ENCODE measurements at places on chromosomes 12 and 14. TPM values are rescaled to one million over a fixed set of nuclear protein-coding genes. Genes with fewer than 3 reads are reported as not detected.
A peak's percentile ranks its signal among the peaks of the same experiment; 100 is the strongest.

The SIX6 gene
- not detected for total RNA-seq

DNA sequence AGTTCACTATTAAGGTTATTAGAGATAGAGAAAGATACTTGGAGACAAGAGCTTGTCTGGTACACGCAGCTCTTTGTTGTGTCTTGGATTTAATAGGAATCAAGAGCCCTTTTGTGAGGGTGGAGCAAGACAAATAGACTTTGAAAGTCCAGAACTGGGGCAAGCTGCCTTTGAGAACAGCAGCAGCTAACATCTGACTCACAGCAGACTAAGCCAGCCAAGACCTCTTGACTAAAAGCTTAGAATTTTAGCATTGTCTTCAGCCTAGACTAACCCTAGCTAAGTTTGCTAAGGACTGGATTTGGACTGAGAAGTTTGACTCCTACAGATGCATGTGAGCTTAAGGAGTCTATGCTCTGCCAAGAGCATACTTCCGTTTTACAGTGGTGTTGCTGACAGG is 201.9 kb upstream of the RBM19 start:
- DNase-seq, result no peak

GRCh38 chr14:68547305-68548193 is 245.3 kb downstream of the ZFP36L1 start:
- DNase-seq, result peak; percentile 96

DNA sequence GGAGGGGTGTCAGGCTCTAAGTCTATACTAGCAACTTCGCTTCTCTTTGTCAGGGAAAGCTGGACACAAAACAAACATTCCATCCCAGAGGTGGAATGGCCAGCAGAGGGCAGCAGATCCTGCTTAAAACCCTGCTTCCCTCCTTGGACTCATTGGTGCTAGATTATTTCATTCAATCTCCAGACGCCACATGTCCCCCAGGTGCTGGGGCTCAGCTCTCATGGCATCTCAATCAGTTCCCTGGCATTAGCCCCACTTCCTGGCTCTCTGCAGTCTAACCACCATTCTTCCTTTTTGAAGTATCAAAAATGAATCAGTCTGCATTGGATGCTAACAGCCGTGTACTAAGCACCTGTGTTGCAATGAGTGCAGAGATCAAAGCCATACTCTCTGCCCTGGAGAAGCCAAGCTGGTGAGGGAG is 8.1 kb upstream of the PPP1R1A start:
- no peak for DNase-seq
